Muscle of arm (tissue), 14 donors: ENCODE measurements at places on chromosomes 5 and 9. TPM values are rescaled to one million over a fixed set of nuclear protein-coding genes. Genes with fewer than 3 reads are reported as not detected.

- peak; percentile 48 for DNase-seq
These were observed 386.8 kb downstream of the TRIM36 start for GRCh38 chr5:114782869-114783268.

DNA sequence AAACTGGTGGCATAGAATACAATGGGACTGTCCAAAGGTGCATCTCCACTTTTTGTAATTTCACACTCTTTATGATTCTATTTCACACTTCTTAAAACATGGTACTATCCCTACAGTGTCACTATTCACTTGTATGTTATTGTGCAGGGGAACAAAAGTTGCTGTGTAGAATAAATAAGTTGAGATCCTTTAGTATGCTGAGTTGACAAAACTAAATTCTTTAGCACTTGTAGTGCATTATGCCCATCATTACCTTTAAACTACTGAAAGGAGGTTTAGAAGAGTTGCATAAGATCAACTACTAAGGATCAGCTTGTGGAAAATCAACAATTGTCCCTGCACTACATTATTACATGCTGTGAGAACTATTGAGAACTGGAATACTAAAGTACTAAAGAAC, 1380.9 kb downstream of the PTPRD start:
- DNase-seq: no peak

DNA sequence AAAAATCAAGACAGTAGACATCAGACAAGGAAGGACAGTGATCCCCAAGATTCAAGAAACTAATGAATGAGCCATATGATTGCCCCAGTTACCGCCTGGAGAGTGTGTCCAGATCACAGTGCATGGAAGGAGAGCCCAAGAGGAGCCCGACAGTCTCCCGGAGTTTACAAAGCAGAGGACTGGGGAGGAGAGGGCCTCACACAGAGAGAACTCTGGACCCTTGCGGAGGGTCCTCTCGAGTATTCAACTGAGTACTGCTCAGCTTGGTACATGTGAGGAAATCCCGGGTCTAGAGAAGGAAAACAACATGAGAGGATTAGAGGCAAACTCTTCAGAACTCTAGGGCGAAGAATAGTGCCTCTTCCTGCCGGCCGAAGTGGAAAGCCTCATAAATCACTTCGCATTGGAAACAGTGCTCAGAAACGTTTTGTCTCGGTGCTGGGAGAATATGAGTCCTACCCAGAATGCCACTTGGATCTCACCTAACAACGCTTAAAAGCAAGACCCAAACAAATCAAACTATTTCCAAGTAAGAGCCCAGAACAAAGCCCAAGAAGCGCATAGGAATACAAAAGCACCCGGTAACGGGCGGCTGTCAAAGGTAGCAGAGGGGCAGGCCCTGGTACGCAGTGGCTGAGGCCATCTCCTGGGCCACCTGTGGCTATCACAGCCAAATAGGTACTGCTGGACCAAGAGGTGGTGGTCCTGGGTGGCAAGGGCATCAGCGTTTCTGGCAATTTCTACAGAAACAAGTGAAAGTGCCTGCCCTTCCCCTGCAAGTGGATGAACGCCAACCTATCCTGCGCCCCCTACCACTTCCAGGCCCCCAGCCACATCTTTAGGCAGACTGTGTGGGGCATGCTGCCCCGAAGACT, 36.0 kb downstream of the FAM78A start:
- no peak for DNase-seq

The SLCO6A1 gene
- 0.27 TPM for polyA plus RNA-seq

The NDST1 gene
- polyA plus RNA-seq: 41.5 TPM

DNA sequence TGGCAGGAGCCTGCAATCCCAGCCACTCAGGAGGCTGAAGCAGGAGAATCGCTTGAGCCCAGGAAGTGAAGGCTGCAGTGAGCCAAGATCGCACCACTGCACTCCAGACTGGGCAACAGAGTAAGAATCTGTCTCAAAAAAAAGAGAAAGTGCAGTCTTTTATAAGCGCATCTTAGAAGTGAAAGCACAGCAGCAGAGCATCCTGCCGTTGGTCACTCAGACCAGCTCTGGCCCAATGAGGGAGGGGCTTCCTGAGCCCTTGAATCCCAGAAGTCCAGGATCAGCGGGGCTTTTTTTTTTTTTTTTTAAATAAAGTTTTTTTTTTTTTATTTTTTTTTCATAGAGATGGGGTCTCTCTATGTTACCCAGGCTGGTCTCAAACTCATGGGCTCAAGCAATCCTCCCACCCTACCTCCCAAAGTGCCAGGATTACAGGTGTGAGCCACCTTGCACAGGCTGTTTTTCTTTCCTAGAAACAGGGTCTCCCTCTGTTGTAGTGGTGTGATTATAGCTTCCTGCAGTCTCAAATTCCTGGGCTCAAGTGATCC, 42.3 kb downstream of the NAIF1 start:
- DNase-seq: no peak

GRCh38 chr5:98471458-98471857, 302.0 kb upstream of the RGMB start:
- no peak for DNase-seq
